ENCODE measurements at places on chromosomes 16 and 17. TPM values are rescaled to one million over a fixed set of nuclear protein-coding genes. Genes with fewer than 3 reads are reported as not detected.

The ADCY7 gene
- total RNA-seq = 8.3 TPM

The CDIP1 gene
- total RNA-seq = 53.3 TPM

The PLA2G10 gene
- total RNA-seq = not detected

The PDILT gene
- not detected for total RNA-seq

DNA sequence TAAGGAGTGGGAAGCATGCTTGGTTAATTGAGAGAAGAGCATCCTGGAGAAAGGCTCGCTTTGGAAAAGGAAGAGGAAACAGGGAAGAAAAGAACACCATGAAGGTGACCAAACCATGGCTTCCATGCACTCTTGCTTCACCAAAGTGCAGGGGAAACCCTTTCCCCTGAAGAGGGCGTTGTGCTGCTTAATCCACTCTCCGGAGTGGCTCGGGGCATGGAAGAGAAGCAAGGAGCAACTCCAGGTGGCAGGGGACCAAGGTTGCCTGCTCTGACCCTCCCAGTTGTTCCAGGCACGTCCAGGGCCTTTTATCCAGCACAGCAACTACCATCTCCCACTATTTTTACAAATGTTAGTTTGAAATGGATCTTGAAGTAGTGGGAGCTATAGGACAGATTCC lies 108.1 kb downstream of the STX8 start:
- DNase-seq = peak; percentile 33

DNA sequence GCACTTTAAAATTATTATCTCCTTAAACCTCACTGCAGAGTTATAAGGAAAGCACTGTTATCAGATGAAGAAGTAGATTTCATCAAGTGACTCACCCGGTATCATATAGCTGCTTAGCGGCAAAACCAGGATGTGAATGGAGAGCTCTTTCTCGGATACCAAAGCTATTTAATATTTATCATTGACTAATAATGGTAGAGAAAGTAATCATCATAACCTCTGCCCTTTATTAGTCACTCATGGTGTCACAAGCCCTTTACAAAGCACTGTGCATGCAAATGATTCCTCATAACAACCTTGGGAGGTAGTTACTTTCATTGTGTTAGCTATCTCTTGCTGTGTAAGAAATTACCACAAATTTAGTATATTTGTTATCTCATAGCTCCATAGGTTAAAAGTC lies 592.9 kb downstream of the MAF start:
- DNase-seq = no peak

DNA sequence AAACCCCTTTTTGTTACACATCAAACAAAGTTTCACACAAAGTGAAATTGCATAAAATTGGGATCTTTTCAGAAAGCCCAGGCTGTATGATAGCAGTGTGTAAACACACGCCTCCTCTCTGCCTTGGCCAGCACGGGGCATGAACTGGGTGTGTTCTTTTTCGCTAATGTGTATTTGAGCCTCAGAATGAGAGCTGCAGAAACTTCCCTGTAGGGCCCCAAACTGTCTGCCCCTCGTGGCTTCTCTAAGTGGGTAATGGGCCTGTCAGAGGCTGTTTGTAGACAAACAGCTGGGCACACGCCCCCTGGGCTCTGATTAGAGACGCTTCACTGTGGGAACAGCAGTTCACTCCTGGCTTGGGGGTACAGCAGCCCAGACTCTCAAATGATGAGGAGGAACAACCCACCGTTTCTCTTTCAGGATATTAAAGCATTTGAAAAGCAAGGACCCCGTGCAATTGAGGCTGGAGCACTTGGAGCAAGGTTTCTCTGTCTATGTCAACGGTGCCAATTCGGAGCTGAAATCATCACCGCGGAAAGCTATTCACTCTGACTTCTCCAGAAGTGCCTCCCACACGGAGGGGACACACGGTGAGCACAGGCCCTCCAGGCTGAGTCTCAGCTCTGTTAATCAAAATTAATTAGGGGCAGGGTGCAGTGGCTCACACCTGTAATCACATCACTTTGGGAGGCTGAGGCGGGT lies 78.4 kb downstream of the KATNIP start:
- DNase-seq = no peak

DNA sequence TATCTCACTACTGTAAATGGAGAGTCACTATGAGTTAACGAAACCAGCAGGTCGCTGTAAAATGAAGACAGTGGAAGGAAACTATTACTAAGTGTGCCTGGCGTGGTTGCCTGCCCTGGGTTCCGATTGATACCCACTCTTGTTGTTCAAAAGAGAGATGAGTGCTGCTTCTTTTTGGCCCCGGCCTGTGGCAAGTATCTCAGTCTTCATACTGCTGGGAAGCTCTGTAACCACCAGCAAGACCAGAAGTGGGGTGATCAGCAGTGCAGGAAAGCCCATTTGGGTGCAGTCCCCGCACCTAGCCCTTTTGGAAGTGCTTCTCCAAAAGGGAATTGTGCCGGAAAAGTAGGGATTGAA lies 104.5 kb downstream of the SNX29 start:
- no peak for DNase-seq

DNA sequence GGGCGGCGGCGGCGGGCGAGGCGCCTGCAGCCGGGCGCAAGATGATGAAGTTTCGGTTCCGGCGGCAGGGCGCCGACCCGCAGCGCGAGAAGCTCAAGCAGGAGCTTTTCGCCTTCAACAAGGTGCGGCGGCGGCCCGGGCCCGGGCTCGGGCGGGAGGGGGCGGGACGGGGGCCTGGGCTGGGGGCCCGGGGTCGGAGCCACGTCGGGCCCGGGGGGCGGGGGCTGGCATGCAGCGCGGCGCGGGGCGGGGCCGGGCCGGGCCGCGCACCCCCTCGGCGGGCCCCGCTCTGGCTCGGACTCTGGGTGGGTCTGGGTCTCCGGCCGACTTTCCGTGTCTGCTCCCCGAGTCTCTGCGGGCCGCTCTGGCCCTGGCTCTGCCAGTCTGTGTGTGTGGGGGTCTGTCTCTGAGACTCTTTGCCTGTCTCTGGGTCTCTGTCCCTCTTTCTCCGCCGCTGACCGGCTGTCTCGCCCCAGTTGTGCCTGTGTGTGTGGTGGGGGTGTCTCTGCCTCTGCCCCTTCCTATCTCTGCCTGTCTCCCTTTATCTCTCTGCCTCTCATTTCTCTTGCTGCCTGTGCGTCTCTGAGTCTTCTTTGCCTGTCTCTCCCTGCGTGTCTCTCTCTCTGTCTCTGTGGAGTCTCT lies 328 bp downstream of the LLGL1 start:
- no peak for DNase-seq

DNA sequence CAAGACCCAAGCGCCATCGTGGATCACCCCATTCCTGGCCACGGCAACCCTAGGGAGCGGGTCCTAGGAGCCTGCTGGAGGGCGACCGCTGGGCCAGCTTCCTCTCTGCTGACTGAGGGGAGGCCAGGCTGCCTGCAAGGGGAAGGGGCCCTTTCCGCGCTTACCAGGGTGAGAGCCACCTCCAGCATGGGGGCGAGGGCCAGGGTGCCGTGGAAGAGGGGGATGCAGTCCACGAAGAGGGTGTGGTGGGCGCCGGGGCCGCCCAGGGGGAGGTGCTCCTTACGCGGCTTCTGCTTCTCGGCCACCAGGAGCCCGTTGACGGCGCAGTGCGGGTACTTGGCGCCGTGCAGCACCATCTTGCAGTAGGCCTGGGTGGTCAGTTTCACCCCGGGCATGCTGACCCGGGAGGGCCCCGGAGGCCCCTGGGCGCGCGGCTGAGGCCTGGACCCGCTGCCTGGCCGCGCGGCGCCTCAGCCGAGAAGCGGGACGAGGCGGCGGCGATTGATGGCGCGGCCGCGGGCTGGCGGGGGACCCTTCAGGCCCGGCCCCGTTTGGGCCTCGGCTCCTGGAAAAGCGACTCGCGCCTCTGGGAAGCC lies 345 bp downstream of the EMC8 start:
- peak; percentile 47 for DNase-seq

GRCh38 chr17:17628388-17629008 lies 37.0 kb upstream of the PEMT start:
- no peak for DNase-seq

GRCh38 chr17:75619506-75620431 lies 13.5 kb upstream of the SMIM5 start:
- no peak for DNase-seq

DNA sequence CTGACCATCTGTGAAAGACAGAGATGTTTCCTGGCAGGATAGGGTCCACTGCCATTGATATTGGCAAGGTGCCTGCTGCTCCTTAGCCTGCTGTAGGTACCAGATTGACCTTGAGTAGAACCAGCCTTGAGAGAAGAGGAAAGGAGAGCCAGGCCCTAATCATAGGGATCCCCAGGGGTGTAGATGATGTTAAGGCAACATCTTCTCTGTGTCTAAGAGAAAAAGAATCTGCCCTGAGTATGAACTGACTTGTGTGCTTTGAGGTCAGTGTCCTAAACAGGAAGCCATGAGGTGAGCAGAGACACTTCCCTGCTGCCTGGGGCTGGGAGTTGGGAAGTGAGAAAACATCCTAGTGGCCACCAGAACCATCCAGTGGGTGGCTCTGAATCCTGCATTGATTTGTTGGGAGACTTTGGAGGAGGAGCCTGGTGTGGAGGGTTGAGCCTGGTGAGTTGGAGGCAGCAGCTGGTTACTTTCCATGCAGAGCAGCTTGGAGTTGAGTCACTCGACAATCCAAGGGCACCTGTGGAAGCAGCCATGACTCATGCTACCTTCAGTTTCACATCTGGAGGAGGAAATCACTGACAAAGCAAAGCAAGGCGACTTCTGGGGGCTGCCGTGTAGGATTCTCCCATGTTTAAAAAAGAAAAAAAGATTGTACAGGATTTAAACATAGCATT lies 47.8 kb downstream of the BMERB1 start:
- DNase-seq = no peak

GRCh38 chr17:77109764-77110359 lies 30.9 kb upstream of the SEC14L1 start:
- no peak for DNase-seq

DNA sequence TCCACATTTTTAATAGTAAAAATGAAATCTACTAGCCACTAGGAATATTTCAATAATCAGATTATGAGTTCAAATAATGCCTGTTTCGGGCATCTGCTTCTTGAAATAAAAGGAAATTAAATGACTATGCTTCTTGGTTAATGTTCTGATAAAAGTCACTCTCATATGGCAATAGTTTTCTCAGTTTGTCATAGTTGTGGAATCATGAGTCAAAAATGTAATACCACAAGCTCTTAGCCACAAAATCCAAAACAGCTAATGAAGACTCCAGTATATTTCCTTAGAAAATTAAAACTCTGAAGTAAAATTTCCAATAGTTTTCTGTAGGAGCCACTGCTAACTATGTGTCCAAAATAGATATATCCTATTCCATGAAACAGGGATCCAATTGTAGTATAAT lies 676.3 kb upstream of the CDH8 start:
- DNase-seq = no peak

DNA sequence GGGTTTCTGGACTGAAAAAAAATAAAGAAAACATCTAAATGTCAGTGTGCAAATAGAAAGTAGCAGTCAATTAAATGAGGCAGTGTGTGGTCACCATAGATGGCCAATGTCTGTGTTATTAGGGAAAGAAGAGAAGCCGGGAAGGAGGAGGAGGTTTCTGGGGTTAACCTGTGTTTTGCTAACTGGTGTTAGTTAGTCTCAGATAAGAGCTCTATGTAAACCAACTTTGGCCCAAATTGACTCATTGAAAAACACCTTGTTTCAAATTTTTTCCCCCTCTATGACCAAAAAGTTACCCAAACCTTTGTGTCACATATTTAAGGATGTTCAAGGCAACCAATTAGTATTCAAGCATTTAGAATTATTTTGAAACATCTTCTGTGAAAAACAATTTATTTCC lies 530.9 kb downstream of the MAF start:
- no peak for DNase-seq

- DNase-seq = no peak
Observed at GRCh38 chr16:81679721-81680430, 99.2 kb upstream of the PLCG2 start.

GRCh38 chr17:76088041-76088867 lies 9.3 kb downstream of the ZACN start:
- DNase-seq = no peak

DNA sequence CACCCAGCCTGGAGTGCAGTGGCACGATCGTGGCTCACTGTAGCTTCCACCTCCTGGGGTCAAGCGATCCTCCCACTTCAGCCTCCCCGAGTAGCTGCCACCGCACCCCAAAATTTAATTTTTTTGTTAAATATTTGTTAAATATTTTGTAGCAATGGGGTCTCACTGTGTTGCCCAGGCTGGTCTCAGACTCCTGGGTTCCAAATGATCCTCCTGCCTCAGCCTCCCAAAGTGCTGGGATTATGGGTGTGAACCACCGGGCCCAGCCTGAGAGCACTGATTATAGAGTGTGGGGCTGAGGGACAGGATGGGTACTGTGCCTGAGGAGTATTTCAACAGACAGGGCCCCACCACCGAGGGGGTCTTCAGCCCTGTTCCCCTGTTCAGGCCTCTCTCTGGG lies 35.6 kb downstream of the TPSG1 start:
- no peak for DNase-seq

DNA sequence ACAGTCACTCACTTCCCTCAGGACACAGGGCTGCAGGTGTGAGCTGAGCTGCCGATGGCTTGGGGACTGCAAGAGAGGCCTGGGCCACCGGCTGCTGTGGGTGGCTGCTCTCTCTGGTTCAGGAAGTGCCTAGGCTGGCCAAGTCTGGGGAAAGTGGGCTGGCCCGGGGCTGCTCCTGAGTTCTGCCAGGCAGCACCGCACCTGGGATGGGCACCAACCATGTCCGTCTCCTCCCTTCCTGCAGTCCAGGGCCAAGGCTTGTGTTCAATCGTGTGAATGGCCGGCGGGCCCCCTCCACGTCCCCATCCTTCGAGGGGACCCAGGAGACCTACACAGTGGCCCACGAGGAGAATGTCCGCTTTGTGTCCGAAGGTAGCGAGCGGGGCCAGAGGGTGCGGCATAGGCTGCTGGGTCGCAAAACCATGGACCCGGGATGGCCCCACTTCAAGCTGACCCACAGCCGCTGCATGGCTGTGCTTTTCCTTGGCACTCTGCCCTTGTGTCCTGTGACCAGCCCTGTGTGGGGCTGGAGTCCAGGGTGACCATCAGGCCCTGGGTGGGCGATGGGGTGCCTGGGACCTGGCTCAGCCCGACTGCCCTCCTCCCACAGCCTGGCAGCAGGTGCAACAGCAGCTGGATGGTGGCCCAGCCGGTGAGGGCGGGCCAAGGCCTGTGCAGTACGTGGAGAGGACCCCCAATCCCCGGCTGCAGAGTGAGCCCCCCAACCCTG lies 1.8 kb upstream of the WDR90 start:
- DNase-seq = no peak

DNA sequence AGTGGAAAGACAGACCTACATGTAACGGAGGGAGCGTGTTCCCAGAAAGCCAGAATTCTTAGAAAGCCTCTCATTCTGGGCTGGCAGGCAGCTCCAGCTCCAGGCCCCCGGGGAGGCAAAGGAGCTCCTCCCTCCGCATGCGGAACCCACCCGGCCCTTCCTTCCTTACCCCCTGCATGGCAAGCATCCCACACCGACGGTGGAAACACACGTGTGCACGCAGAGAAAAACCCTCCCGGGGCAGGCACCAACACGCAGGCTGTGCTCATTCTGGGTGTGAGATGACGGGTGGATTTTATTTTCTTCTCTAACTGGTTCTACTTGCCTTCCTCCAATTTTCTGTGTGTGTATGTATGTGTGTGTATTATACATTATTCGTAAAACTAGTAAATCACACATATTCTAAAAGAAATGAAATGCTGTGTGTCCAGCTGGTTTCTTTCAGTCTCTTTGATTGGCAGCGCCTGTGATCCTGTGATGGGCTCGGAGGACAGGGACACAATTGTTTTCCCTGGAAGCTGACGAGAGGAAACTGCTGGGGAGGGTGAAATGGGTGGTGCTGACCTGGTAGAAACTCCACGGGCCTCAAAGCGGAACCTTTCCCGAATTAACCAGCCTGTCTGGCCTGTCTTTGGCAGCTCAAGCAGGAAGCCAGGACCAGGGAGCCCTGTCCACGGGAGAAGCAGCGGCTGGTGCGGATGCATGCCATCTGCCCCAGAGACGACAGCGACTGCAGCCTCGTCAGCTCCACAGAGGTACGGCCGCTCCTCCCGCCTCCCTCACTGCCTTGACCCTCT lies 22.2 kb downstream of the CARD14 start:
- no peak for DNase-seq

Measured in left ventricle myocardium superior (tissue), 1 donor.